AG10803 (cell line): ENCODE measurements at places on chromosomes 6 and 20.

- DNase-seq, result peak; percentile 65
Observed at GRCh38 chr20:34709831-34710567, 5.9 kb downstream of the TP53INP2 start.

DNA sequence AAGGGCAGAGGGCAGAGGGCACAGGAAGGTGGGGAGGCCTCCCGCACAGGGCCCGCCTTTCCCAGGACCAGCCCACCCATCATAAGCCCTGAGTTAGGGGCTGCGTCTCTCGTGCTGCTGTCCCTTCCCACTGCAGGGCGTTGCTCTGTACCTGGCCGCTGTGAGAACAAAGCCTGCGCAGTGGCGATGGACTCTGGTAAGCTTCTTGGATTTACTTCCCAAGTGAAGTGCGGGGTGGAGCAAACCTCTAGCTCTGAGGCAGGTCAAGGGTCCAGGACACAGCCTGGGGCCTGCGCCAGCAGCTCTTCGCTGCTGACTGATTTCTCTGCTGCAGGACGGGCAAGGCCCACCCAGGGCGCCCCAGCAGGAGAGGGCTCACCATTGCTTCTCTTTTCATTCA lies 23.9 kb downstream of the INSM1 start:
- no peak for DNase-seq

GRCh38 chr6:129525055-129525454 lies 184.9 kb downstream of the ARHGAP18 start:
- DNase-seq, result peak; percentile 11

DNA sequence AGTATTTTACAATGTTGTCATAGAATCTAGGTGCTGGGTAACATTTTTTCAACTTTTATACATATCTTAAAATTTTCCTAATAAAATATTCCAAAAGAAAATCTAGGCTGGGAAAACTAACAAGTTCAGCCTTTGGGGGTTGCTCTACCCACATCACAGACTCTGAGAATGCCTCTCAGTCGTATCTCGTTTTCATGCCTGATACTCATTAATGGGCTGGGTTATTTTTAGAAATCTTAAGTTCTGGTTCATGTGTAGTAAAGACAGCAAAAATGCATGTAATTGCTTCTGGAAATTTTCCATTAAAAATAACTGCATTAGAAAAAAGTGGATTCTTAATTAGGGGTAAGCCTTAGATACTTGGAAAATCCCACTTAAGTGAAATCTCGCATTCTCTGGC lies 149.3 kb downstream of the SLC24A3 start:
- DNase-seq, result no peak

DNA sequence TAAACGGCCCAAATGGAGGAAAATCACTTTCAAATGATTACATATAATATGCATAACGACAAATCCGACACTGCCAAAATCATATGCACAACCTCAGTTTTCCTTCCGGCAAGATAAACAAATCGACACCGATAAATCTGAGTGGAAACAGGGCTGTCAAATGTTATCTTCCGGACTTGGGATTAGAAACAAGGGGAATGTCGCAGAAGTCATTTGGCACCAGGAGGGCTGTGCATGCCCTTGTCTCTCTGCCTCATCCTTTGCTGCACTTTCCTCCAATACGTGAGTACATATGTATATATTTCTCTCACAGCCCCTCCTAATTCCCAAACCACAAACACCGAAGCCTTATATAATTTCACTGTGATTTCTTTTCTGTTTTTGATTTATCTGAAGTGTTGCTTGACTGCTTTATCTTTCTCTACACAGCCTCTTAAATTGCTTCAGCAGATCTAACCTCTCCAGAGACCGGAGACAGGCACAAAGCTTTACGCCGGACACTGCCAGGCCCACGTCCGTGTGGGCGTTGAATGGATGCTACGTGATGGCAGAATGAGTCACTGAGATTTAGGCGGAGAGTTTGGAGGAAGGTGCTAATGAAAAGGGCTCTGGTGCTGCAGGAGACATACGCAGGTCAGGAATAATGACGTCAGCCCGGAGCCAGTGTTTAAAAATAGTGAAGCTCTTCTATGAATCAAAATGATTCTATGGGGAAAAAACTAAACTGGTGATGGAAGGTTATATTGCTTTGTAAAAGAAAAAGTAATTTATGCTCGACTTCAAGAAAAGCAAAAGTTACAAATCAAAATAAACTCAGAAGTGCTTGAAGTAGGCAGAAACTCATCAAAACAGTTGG lies 21.0 kb upstream of the PRELID3B start:
- peak; percentile 9 for DNase-seq

DNA sequence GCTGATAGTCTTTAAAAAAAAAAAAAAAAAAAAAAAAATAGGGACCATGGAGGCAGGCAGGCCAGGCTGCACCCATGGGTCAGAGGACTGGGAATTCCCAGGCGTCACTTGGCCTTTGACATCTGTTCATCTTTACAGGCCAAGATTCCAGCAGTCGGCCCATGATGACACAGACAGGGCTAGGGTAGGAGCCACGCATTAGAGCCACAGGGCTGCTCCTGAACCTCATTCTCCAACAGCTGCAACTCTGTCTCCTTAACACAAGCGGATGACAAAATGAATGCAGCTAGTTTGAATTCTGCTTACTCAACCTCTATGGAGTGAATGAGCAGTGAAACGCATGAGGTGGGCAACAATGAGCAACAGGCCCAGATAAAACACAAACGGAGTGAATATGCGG lies 126.4 kb downstream of the LY86 start:
- no peak for DNase-seq

DNA sequence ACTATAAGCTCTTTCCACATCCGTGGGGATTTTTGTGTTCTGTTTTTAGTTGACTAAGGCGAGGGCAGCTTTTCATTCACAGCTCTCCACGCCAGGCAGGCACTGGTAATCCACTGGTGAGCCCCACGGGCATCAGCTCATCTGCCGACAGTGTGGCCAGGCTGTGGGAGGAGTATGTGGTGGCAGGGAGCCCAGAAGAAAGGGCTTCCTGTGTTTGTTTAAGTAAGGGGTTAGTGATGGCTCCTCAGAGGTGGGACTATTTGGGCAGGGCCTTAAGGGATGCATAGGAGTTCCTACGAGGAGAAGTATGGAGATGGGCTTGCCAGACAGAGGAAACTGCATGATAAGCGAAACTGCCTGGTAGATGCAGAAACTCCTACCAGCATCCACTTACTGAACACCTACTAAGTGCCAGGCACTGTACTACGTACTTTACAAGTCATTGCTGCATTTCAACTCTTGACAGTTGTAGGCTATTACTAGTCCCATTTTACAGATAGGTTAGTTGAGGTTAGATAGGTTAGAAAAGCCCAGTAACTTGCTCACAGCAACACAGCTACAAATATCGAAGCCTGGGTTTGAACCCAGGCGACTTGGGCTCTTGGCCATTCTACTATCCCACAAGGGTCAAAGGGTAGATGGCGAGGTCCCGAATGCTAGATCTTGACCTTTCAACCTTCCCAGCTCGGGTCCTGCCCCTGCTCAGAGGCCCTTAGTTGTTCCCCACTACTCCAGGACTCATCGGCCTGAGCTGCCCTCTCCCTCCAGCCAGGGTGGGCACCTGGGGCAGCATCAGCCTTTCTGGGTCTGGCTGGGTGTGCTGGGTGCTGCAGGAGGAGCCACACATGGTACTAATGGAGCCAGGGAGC lies 55.1 kb downstream of the CEBPB start:
- DNase-seq, result peak; percentile 71

DNA sequence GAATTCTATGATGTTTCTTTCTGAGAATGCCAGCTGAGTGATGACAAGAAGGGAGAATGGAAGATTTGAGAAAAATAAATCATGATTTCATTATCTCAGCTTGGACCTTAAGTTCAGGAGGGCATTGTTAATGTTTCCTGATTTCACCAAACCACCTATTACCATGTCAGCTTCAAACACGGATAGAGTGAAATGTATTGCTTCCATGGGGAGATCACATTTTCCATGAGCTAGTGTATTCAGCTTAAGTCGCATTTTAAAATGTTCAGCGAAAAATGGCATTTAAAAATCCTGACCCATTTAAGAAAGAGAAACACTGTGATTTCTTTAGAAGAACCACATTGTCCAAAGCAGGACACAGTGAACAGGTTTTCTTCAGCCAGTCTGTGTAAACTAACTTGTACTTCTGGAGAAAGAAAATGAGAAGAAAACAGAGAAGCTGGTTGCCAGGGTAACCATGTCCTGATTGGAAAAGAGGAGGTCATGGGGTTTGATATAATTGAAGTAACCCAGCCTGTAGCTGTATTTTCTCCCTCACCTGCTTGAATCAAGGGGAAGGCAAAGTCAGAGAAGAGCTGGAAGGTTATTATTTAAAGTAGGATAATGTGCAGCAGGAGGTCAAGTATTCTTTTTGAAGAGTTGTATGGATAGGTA lies 684.1 kb upstream of the NRSN1 start:
- no peak for DNase-seq

DNA sequence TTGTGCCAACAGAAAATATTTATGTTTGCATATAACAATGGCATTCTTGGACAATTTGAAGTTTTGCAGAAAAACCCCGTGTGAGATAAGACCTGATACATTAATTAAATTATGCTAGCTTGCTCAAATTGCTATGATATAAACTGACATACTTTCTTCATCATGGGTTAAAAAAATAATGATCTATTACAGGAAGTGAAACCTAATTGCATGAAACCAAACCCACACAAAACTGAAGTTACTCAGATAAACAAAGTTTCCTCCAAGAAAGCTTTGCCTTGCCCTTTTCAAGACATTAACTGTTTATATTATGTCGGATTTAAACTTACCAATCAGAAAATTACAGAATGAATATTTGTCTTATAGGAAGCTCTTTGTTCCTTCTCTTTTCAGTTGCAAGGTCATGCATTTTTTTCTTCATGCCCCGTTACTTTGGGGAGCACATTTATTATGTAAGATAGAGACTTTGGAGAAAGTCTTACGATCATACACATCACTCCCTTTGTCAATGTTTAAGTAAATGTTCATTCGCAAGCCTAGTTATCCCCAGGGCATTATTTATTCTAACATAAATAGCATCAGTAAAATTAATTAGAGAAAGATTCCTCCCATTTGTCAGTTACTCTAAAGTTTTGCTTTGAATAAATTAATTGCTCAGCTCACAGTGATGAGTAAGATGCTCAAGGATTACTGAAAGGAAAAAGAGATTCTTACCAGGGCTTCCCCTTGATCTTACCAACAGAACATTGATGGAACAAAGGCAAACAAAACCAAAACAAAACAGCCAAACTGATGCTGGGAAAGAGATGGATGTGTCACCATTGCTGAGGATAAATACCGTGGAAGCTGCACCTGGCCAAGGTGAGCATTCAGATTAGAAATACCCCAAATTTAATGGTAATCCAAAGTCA lies 14.8 kb upstream of the TMEM244 start:
- no peak for DNase-seq

DNA sequence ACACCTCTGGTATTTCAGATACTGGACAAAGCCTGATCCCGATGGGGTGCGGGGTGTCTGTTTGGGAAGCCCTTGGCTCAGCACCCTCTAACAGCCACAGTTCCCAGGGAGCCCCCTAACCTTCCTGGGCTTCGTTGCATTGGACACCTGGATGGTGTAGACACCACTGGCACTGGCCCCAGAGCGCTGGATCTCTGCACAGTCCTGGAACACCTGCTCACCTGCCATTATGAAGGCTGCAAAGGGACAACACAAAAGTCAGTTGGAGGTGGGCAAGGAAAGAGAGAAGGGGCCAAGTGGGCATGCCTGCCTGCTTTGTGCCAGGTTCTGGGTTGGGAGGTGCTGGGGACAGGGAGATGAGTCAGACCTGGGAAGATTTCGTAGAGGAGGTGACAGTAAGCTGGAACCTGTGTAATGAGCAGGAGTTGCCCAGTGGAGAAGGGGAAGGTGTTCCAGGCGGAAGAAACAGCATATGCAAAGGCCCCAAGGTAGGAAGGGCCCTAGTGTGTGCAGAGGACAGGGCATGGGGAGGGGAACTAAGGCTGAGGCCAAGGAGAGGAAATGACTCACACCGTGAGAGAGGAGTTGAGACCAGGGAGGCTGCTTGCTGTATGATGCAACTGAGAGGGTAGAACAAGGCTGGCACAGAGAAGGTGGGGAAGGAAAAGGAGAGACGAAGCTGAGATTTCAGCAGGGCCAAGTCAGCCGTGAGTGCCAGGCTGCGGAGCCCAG lies 34.9 kb downstream of the ANGPT4 start:
- DNase-seq, result peak; percentile 48

DNA sequence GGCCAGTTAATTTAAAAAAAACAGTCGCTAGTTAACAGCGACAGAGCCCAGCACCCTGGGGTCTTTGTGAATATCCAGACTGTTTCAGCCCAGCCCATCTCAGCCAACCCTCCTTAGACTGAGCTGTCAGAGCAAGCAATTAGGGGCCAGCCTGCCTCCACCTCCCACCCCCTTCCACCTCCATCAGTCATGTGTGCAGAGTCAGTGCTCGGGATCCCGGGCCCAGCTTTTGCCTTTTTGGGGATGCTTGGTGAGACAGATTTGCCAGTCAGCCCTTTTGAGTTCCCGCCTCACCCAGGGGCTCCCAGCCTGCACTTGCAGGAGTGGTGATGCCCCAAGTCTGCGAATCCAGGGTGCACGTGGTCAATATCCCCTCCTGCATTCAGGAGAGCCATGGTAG lies 6.5 kb upstream of the FAM83D start:
- no peak for DNase-seq

GRCh38 chr6:157659536-157660271 lies 163.3 kb upstream of the SNX9 start:
- no peak for DNase-seq

DNA sequence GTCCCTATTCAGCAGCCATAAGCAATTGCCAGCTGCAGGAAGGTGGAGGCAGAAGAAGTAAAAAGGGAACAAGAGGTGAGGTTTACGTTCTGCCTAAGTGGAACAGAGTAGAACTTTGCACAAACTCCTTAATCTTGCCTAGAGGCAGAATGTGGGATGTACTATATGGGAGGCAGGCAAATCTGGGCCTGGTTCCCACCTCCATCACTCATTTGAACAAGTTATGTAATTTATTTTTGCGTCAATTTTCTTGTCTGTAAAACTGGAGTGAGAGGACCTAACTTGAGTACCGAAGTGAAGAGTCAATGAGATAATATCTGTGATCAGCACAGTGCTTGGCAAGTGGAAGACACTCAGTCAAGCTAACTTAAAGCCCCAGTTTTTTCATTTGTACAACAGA lies 2.0 kb upstream of the TPBG start:
- no peak for DNase-seq
